ENCODE measurements at places on chromosomes 7 and 10.

DNA sequence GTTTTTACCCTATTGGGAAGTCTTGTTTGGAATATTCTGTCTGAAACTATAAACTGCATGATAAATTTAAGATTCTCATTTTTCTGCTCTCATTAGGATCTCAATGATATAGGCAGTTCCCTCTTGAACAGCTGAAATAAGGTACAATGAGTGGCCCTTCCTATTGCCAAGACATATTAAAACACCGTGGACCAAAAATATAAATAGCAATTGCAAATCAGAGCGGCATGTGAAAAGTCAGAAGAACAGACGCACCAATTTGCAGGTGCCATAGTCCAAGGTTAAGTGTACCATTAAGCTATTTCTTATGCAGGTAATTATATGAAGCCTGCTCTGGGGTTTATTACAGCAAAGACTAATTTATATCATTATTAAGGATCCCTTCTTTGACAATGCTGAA lies 920.8 kb upstream of the CELF2 start:
- DNase-seq = no peak

GRCh38 chr7:37924491-37925041 lies 4.1 kb downstream of the EPDR1 start:
- no peak for DNase-seq

DNA sequence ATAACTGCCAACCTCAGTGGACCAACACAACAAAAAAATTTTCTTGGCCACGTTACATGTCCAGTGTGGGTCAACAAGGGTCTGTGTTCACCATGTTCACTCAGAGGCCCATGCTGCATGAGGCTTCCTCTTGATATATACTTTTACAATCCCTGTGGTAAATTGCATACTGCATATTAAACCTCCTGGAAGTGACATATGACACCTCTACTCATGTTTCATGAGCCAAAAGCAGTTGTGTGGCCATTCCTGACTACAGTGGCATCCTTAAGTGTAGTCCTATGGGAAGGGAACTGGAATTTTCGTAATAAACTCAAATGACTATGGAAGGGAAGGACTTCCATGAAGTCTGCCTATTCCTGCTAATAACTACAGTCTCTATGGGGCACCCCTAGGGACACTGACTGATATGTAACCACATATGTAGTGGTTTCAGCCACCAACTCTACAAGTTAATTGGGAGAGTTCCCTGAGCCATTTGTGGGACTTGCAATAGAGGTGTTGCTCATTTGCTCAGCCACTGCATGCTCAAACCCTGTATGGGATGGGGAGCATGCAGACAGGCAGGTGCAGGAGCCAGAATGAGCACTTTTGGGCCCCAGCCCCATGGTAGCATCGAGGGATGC lies 9.7 kb downstream of the DYNC1I1 start:
- no peak for DNase-seq

DNA sequence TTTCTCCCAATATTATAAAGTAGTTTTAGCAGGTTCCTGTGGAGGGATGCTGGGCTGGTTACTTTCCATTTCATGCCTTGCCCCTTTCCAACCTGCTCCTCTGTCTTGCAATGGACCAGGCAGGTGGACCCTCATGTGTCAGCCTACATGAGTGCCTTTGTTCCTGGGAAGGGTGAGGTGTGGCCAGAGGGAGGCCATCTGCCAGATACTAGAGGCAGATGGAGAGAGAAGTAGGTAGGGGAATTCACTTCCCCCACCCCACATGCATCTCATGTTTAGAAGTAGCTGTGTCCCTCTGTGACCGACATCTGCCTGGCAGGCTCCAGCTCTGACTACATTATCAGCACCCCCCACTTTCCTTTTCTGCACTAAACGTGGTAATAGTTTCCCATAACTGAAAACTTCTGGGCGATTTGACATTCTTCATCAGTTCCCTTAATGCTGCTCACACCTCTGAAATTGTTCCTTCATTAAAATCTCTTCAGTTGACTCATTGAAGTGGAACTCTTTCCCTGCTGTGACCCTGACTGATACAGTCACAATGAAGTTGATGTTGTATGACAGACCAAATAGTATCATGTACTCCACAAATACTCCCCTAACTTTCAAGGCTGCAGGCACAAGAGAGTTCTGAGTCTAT lies 396.3 kb upstream of the FZD8 start:
- no peak for DNase-seq

GRCh38 chr10:1151076-1152033 lies 95.2 kb downstream of the WDR37 start:
- no peak for DNase-seq

GRCh38 chr7:11648980-11649379 lies 183.0 kb downstream of the THSD7A start:
- no peak for DNase-seq

- no peak for DNase-seq
These were observed 749.5 kb downstream of the GATA3 start for GRCh38 chr10:8803992-8804391.

GRCh38 chr7:3922175-3922635 lies 621.2 kb downstream of the SDK1 start:
- peak; percentile 4 for DNase-seq

DNA sequence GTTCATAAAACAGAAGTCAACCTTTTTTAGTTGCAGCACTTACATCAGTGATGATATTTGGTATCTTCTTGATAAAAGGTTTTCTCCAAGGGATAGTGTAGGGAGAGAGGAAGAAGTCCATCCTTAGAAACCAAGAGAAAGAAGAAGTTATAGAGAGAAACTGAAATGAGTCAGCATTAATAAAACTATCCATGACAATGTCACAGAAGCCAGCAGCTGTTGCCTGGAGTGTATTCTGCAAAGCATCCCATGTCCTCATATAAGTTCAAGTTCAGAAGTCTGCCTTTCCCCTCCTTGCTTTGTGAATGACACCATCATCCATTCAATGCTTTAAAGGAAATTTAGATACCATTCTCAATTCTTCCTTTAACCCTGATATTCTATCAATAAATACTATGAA lies 14.4 kb upstream of the COL1A2 start:
- DNase-seq = no peak

- peak; percentile 79 for DNase-seq
These were observed 855 bp upstream of the PALD1 start for GRCh38 chr10:70477661-70478162.

DNA sequence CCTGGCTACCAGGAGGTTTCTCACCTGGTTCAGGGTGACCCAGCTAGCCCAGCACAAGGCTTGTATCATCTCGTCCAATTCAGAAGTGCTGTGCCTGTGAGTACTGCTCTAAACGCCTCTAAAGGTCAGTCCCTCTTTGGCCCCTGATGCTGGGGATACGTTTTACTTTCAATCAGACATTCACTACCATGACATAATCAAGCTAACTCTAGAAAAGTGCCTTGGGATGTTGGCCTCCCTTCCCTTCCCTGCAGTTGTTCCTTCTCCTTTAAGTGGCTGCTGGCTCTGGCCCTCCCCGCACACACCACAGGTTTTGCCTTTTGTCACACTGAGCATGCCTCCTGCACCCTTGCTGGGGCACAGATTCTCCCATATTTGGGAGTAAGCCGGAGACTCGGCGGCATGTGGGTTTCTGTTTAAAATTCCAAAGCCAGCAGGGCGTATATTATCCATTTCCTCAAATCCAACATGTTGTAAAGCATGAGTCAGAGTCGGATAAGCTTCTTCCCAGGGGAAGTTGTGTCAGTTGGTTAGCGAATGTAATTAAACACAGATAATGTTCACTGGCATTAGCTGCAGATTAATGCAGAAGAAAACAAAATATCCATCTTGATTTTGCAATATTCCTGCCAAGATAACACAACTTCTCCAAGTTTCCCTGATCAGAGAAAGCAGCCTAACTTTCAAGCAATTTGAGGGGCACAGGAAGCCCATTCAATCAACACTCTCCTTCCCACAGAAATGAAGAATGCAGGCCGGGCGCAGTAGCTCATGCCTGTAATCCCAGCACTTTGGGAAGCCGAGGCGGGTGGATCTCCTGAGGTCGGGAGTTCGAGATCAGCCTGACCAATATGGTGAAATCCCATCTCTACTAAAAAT lies 31.8 kb upstream of the VCL start:
- no peak for DNase-seq
